ENCODE measurements at places on chromosomes 4 and X.

DNA sequence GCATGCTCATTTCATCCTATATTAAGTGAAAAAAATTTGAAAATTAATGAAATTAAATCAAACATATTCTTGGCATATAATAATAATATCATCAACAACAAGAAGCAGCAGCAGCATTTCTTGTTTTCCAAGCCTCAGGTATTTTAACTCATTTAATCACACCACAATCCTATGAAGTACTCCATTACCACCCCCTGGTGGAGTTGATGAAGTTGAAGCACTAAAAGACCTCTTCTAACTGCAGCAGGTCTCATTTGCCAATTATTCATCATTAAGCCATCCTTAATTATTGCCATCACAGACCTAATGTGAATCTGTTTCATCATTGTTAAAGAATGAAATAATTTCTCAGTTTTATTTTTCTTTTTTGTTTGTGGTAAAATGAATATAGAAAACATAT lies 801.4 kb upstream of the GRID2 start:
- H3K27me3 ChIP-seq: no peaks in the 10 kb centered on the region
- no peak for DNase-seq
- H3K27ac ChIP-seq: no peak overlapping the region
- no peaks in the 10 kb centered on the region for H3K4me1 ChIP-seq

- no peaks in the 10 kb centered on the region for H3K36me3 ChIP-seq
- H3K4me3 ChIP-seq: no peak overlapping the region
- no peak overlapping the region for H3K27ac ChIP-seq
- DNase-seq: no peak
- no peaks in the 10 kb centered on the region for H3K27me3 ChIP-seq
Observed at GRCh38 chr4:24559889-24560288, 24.5 kb downstream of the DHX15 start.

- no peak overlapping the region for H3K4me3 ChIP-seq
- no peak overlapping the region for H3K27ac ChIP-seq
- DNase-seq: no peak
- H3K36me3 ChIP-seq: no peaks in the 10 kb centered on the region
- H3K4me1 ChIP-seq: no peaks in the 10 kb centered on the region
Observed at GRCh38 chr4:5724377-5724776, 13.4 kb downstream of the EVC start.

- no peaks in the 10 kb centered on the region for H3K4me1 ChIP-seq
- H3K36me3 ChIP-seq: no peaks in the 10 kb centered on the region
- H3K27me3 ChIP-seq: peaks cover 23% of the 10 kb centered on the region
Observed at GRCh38 chr4:80265571-80266252, 752 bp upstream of the FGF5 start.
